ENCODE measurements at places on chromosomes 6 and 20.

GRCh38 chr20:24816431-24816830 is 132.6 kb upstream of the CST7 start:
- no peak for DNase-seq

- DNase-seq = no peak
Measured at GRCh38 chr6:147538821-147539220, 30.3 kb downstream of the SAMD5 start.

- no peak for DNase-seq
Measured at GRCh38 chr6:117555882-117556498, 46.3 kb downstream of the GOPC start.

DNA sequence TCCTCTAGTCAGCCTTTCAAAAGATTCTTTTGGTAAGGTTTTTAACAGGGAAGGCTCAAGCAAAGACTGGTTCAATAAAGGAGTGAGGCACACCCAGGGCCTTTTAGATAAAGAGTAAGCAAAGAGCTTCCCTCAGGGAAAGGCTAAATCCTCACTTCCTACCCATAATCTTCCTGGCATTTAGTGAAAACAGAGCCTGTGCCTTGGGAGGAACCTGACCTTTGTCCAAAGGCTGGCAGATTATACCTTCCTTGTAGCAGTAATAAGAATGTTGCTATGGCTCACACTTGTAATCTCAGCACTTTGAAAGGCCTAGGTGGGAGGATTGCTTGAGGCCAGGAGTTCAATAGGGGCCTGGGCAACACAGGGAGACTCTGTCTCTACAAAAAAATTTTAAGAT is 280.1 kb upstream of the PLCB4 start:
- no peak for DNase-seq

GRCh38 chr6:91221072-91221720 is 634.3 kb upstream of the MAP3K7 start:
- no peak for DNase-seq

DNA sequence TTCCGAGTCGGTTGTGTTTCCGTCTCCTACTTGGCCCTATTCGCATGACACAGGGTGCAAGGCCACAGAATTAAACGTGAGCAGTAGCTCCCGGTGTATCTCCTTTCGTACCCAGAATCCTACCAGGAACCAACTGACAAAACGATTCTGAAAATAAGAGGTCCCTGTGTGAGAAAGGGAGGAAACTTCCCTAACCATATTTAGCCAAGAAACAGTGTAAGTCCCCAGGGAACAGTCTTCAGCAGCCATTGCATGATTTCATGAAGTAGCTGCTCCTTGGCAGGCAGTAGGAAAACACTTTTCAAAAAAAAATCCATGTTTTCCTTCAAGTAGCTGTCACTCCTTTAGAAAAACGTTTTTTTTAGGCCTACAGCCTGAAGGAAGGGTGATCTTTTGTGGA is 46.9 kb downstream of the PDE10A start:
- no peak for DNase-seq

DNA sequence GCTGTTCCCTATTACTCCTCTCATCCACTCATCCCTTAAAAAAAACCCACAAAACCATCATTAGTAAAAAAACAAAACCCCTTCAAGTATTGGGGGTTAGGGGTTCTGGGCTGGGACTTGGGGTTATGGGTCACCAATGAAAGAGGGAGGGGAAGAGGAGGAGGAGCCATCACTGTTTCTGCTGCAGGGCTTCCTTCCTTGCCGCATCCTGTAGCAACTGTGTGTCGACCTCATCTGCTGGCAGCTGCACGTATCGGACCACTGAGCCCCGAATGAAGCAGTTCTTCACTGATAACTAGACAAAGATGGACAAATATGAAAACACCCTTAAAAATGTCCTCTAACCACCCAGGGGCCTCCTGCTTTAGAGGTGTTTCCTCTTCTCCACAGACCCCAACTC is 2.0 kb upstream of the VARS1 start:
- no peak for DNase-seq

- no peak for DNase-seq
Measured at GRCh38 chr6:1716396-1716795, 106.7 kb downstream of the FOXC1 start.

GRCh38 chr6:131683479-131683878 is 17.7 kb downstream of the OR2A4 start:
- no peak for DNase-seq

- no peak for DNase-seq
Measured at GRCh38 chr20:19625426-19625825, 132.6 kb upstream of the RIN2 start.

DNA sequence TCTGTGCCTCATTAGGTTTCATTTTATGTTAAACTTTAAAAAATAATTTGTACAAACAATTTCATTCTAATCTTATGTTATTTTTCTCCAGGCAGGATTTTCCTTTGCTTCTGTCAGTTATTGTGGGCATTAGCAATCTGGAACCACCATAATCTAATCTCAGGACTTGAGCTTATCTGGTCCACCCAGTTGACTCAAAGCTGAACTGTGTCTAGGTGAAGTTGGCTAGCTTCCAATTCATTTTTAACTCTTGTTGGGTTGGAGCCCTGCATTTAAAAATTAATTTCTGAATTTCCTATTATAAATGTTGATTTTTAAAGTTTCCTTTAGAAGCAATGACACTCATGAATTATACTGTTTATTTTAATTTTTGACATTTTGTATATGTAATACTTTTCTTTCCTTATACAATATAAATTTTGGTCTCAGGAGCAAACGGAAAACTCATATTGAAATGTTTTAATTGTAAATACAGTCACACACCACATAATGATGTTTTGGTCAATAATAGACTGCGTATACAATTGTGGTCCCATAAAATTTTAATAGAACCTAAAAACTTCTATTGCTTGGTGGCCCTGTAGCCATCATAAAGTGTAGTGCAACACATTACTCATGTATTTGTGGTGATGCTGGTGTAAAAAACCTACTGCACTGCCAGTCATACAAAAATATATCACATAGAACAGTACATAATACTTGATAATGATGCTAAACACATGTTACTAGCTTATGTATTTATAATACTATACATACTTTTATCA is 121.3 kb downstream of the CLVS2 start:
- no peak for DNase-seq

GRCh38 chr6:45012687-45013086 is 315.4 kb upstream of the RUNX2 start:
- no peak for DNase-seq

- DNase-seq = no peak
Measured at GRCh38 chr6:161050134-161050765, 58.7 kb downstream of the MAP3K4 start.

DNA sequence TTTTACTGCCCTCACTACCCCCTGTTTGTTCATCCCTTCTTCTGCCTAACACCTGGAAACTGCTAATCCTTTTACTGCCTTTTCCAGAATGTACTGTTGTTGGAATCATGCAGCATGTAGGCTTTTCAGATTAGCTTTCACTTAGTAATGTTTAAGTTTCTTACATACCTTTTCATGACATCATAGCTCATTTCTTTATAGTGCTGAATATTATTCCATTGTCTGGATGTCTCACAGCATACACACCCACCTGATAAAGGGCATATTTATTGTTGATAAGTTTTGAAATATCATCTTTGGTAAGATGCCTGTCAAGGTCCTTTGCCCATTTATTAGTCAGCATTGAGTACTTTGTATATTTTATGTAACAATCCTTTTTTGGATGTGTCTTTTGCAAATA is 588.2 kb upstream of the NRSN1 start:
- DNase-seq = no peak

DNA sequence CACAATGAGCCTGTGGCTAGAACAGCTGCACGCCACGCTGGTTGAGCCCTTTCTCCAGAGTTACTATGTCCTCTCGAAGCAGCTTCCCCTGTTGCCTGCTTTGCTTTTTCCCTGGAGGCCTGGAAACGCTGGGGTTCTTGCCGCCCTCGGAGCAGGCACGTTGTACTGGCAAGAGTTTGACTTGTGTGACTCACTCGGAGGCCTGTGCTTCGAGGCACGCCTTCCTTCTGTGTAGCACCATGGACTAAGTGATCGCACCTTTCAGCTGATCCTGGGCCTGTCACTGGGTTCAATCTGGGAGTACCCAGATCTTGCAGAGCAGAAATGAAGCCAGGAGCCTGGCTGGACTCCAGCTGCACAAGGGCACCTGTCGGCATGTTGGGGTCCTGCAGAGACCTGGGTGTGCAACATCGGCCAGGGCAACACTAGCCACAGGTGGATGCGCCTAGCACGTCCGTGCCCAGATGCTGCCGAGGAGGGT is 5.2 kb downstream of the INSM1 start:
- DNase-seq = peak; percentile 26

DNA sequence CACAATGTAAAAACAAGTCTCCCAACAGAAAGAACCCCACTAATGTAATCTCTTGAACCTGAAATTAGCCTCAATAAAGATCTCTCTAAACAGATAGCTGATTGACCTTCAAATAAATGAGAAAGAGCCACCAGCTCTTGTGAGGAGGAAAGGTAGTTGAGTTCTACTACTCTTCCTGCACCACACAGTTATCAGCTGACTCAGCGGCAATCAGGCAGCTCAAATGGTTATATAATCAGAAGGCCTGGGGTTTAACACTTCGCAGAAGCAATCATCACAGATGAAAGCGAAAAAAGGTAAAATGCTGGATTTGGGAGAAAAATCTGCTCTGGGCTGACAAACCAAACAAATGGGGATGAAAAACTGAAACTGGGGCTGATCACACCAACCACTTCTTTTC is 91.8 kb downstream of the CHD6 start:
- peak; percentile 20 for DNase-seq

GRCh38 chr20:13928901-13929300 is 61.5 kb downstream of the SEL1L2 start:
- no peak for DNase-seq

DNA sequence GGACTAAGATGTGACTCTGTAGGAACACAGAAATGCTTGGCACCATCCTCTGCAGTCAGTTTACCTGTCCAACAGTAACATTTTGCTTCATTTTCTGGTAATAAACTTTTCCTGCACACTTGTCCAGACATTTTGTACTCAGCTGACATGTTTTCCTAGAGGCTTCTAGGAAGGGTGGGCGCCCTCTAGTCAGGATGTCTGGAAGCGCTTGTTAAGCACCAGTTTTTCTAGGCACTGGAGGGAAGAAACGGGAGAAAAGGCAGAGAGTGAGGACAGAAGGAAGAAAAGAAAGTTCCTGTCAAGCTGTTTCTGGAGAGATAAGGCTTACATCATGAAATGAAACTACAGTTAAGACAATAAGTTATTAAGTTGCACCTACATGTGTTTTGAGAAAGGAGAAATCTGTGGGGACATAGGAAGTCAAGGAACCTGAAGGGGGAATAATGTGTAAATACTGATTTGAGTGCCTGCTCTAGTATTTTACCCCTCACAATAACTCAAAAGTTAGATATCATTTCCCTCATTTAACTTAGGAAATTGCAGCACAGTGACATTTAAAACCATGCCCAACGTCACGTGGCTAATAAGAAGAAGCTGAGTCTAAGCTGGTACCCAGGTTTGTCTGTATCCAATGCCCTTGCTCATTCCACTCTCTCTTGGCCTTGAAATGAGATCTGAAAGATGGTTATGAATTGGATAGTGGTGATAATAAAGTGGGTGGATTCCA is 42.7 kb upstream of the TNFRSF21 start:
- no peak for DNase-seq

DNA sequence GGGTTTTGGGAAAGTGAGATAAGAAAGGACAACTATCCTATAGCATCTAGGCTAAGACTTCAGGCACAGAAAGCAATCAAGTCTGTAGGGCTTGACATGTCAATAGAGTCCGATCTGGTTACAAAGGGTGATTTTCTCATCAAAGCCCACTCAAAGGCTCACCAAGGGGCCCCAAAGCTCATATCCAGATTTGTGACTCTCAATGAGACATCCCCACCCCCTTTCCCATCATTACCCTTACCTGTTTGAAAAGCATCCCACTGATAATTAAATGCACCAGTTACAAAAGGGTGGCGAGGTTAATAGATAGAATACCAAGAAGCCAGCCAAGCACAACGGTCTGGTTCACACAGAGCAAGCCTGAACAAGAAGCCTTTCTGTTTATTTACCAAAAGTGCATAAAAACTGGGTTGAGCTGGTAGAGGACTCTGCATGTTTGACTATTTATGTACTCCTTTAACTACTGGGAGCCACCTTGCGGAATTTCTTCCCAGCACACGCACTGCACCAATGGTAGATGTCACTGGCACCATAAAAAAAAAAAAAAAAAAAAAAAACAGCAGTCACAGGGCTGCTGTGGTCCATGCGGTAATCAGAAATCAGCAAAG is 6.1 kb downstream of the JAG1 start:
- DNase-seq = no peak

GRCh38 chr6:44734886-44735629 is 347.6 kb downstream of the CDC5L start:
- no peak for DNase-seq

- peak; percentile 55 for DNase-seq
Measured at GRCh38 chr6:110682460-110682853, 132.8 kb downstream of the CDK19 start.

- DNase-seq = no peak
Measured at GRCh38 chr20:57080796-57081195, 185.6 kb downstream of the BMP7 start.

DNA sequence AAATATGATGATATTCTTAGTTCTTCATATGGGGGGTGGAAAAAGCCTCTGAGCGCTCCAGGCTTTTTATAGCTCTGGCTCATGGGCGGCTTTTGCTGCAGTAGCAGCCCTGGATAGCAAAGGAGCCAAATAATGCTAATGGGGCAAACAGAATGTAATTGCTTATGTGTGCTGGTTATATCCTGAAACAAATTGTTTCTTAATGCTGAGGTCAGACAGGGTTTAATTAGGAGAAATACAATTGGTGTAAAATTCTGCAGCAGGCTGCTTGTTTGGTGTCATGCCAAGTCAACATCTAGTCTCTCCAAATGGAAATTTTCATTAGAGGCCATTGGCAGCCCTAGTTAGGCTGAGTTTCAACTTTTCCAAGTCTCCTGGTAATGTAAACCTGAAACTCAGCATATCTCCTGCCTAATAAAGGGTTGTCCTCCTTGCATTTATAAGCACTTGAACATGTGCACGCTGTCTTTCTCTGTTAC is 530.1 kb upstream of the NOX3 start:
- DNase-seq = no peak

DNA sequence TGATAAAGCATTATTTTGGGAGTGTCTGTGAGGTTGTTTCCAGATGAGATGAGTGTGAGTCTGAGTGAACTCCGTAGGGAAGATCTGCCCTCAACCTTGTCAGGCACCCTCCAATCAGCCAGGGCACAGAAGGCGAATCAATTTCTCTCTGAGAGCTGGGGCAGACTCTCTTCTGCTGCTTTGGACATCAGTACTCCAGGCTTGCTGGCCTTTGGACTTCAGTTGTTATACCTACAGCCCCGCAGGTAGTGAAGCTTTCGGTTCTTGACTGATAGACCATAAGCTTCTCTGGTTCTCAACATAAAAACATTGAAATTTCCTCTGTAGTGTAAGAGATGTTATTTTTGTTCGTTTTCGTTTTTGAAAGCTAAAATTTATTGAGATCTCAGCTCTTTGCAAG is 71.4 kb downstream of the MAFB start:
- DNase-seq = no peak

Measured in astrocyte (in vitro differentiated cells and primary cell).